ENCODE measurements at places on chromosomes 16 and 17.

DNA sequence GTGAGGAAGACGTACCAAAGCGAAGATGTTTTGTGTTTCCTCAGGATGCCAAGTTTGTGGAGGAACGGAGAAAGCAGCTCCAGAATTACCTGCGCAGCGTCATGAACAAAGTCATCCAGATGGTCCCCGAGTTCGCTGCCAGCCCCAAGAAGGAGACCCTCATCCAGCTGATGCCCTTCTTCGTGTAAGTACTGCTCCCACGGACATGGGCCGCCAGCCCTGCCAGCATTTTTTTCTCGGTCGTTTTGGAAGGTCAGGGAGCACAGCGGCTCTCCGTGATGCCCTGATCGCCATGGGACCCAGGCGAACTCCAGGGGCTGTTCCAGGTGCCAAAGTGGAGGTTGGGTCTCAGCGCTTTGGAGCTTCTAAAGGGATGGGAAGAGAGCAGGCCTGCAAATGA lies 279.0 kb downstream of the CPPED1 start:
- no peak for DNase-seq

DNA sequence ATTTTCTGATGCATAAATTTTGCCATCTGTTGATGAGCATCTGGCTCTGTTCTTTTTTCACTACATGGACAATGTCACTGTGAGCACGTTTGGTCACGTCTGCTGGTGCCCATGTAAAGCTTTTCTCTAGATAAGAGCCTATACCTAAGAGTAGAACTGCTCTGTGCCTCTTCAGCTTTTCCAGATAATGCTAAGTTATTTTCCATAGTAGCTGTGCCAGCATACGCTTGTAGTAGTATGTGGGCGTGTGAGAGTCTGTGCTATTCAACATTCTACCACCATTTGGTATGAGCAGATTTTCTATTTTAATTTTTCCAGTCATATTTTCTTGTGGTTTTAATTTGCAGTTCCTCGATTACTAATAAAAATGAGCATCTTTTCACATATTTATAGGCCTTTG lies 33.2 kb downstream of the VPS35L start:
- DNase-seq: no peak

- DNase-seq: no peak
Observed at GRCh38 chr17:31061678-31062077, 33.1 kb upstream of the NF1 start.

DNA sequence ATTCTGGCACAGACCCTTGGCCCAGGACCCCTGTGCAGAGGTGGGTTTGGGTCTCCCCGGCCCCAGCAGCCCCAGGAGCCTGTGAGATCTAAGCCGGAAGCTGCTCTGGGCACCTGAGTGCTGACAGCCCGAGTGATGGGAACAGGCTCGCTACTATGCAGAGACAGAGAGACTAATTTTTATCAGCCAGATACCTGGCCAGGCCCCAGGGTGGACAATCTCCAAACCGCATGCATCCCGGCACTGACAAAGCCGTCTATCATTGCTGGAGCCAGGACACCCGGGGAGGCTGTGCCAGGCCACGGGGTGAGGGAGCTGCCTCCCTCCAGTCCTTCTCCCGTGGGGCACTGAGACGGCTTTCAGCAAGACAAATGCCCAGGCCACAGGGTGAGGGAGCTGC lies 25.0 kb downstream of the CBFA2T3 start:
- DNase-seq: no peak

GRCh38 chr17:15255713-15256454 lies 9.2 kb downstream of the PMP22 start:
- no peak for DNase-seq
